BE2C (cell line): ENCODE measurements at places on chromosomes 3 and 15.

DNA sequence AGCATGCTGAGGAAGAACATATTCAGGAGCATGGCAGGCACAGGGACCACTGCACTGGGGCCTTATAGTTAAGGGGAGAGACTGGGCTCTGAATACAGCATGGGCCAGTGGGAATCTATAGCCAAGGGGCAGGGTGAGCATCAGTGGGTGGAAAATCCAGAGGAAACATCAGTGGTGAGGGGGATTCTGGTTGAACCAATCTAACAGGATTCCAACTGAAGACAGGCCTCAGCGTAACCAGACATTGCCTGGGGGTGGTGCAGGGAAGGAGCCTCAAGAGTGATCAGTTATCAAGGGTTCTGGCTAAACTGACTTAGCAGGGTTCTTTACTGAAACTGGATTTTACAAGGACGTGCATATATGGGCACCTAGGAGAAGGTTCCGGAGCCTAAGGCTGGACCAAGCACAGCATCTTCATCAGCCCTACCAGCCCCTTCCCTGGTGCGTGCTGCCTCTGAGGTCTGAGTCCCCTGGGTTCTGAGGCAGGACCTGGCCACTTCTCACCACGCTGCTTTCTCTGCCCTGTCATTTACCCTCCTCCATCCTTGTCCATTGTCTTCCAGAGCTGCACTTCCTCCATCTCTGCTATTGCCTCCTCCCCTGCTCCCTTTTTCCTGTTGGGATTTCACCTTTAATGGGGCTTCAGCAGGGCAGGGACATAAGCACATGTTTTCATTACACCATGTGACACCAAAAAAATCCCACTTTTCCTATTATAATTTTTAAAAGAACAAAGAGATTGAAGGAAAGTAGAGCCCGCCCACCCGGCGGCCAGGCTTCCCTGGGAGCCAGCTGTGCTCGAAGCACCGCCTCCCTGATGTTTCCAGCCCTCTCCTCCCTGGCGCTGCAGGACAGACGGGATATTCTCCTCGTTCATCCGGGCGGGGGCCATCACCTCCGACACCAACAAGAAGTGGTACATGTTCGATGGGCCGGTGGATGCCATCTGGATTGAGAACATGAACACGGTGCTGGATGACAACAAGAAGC, 52.1 kb downstream of the DNAH1 start:
- DNase-seq = no peak

- DNase-seq = no peak
Observed at GRCh38 chr3:56238299-56238698, 230.0 kb downstream of the ERC2 start.

DNA sequence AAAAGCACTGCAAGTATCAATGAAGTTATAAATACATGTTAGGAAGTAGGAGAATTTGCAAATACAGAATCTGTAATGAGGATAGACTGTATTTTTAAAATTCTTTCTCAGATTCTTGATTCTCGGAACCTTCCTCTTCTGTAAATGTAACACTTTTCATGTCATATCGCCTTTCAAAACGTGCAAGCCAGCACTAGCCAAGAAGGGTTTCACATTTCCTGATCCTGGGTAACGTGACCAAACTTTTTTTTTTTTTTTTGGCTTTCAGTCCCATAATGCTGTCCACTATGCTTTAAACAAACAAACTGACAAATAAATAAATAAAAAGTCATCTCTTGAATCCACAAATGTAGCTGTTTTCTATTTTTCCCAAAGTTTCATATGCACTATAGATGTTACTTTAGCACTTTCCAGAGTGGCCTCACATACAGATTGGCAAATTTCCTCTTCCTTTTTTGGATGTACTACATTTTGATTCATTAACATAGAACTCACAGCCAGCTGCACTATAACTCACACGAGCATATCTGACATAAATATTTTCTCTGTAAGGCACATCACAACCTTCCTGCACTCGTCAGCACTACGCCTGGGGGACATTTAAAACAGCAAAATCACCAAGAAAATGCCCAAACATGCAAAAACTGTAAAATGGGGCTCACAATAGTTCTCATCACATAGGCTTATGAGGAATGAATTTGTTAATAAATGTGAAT, 208.1 kb downstream of the OSBPL10 start:
- no peak for DNase-seq

GRCh38 chr15:95812491-95812890, 518.0 kb upstream of the NR2F2 start:
- DNase-seq = no peak

DNA sequence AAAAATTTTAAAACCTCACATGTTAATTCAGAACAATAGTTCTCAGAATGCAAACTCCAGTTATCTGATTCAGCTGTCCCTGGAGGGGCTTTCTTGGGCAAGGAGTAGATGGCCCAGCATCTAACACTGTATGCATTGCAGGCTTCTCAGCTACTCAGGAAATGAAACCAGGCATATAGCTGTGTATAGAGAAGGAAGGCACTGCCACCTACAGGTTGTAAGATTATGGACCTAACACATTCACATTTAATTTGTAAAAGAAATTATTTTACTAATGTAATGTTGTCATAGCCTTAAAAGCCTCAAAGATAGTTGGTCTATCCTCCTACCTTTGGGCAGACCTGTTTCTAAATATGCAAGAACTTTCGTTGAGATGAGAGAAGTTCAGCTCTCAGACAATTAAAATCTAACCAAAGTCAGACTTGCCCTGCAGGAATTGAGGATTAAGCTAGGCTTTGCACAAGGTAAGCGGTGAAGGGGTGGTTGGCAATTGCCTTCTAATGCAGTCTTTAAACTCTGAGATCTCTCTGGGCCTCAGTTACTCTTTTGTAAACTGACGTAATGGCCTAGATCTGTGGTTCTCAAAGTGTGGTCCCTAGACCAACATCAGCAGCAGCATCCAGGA, 132.8 kb upstream of the SLC24A5 start:
- DNase-seq = peak; percentile 50
